ENCODE measurements at places on chromosomes 4 and X. TPM values are rescaled to one million over a fixed set of nuclear protein-coding genes. Genes with fewer than 3 reads are reported as not detected.

GRCh38 chr4:170014359-170015011, 11.7 kb downstream of the MFAP3L start:
- DNase-seq: no peak

GRCh38 chrX:66728818-66729271, 90.0 kb upstream of the EDA2R start:
- DNase-seq: no peak

DNA sequence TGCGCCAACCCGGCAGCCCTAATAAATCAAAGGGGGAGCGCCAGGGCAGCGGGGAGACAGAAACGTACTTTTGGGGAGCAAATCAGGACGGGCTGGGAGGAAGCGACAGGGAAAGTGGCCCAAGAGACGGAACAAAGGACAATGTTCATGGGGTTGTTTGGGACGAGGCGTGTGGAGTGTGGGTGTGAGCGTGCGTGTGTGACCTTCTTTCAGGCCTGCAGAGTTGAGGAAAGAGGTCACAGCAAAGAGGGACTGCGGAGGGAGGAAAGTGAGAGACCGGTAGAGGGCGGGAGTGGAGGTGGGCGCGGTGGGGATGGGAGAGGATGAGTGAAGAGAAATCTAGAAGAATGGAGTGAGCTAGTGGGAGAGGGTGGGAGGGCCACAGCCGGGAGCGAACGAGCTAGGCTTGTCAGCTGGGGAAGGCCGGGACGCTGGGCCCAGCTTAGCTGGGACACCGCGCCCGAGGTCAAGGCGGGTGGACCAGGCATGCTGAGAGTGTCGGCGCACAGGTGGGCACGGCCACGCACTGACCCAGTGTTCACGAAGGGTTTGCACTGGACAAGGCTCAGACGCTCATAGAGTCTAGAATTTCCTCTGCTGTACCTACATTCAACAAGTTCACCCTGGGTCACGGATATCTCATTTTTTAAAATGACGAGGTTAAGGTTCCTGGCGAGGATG, 14.7 kb upstream of the PITX2 start:
- no peak for DNase-seq

GRCh38 chr4:17329046-17329445, 182.8 kb downstream of the QDPR start:
- DNase-seq: no peak

- no peak for DNase-seq
These were observed 19.7 kb downstream of the SHOX start for GRCh38 chrX:650324-650723.

DNA sequence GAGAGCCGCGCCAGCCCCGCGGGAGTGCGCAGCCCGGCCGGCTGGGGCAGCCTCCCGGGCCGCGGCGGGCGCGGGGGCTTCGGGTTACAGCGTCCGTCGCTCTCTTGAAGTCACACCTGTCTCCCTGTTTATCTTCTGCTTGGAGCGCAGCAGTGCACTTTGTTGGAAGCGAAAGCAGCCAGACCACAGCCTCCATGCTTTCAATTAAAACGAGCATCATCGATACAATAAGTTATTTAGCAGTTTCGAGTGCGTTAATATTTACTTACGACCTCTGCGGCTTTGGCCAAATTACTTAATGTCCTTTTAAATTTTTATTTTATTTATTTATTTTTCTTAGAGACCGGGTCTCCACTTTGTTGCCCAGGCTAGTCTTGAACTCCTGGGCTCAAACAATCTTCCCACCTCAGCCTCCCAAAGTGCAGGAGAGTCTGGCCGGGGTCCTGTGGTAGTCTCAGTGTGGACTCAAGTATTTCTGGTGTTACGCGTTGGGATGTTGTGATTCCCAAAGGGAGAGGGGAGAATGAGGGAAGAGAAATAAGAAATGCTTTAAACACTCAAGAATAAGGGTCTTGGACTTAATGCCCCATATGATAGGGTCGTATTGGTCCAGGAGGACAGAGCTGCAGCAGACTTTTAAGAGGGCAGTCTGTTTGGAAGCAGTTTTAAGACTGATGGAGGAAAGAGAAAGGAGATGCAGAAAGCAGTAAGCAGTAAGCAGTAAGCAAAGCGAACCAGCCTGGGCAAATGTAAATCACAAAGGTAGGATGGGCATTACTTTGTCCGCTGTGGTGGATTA, 504 bp upstream of the PDLIM3 start:
- no peak for DNase-seq

DNA sequence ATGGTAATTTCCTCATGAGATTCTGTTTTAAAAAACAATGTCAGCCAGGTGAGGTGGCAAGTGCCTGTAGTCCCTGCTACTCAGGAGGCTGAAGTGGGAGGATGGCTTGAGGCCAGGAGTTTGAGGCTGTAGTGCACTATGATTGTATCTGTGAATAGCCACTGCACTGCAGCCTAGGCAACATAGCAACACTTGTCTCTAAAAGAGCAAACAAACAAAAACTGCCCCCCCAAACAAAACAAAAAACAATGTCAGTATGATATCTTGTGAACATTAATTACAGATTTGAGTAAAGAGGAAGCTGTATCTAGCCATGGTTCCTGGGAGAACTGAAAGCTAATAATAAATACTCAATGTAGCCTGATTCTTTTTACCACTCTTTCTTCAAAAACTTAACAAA, 6.8 kb upstream of the MSL3 start:
- no peak for DNase-seq

- no peak for DNase-seq
These were observed 44.0 kb downstream of the ZNF518B start for GRCh38 chr4:10413177-10413576.

- DNase-seq: no peak
These were observed at the start of gene MAGEB16 for GRCh38 chrX:35798042-35798441. MAGEB16 (plus strand) TSS chrX:35798342; CDS start chrX:35802197, 3,855 bp downstream.

DNA sequence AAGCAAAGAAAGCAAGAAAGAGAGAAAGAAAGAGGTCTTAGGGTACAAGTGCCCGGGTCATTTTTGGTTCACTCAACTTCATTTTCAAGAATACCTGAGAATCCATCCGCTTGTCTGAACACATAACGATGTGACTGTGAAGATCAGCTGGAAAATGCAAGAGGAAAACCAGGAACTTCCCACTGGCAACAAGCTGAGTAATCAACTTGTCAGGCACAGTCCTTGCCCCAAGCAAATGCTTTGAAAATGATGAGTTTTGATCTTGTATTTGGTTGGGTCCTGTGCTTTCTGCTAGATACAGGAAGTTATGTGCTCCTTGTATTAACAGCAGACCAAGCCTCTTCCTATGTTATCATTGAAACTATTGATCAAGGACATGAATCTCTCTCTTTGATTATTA, 239.1 kb downstream of the ASMT start:
- no peak for DNase-seq

DNA sequence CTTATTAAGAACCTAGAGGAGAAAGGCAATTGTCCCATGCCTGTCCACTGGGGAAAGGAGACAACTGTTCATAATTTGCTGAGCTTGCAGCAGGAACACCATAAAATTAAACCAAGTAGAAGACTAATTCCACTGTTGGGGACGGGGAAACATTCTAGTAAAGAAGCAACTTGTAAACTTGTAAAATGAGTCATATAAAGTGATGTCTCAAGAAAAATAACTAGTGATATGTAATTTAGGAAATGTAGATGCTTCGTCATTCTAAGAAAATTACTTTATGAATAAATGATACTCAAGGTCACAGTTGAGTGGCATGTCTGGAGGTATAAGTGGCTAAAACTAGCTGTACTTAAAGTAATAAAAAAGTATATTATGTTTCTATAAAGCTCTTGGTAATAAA, 121.2 kb upstream of the MID1 start:
- DNase-seq: no peak

- DNase-seq: no peak
These were observed 103.5 kb downstream of the SLC4A4 start for GRCh38 chr4:71442336-71442735.

- no peak for DNase-seq
These were observed 1365.4 kb downstream of the ARAP2 start for GRCh38 chr4:34878961-34879360.

- no peak for DNase-seq
These were observed at the start of gene FGG for GRCh38 chr4:154612472-154613414. FGG (minus strand) TSS chr4:154612656; CDS start chr4:154612609, 47 bp downstream.

- DNase-seq: no peak
These were observed 2.5 kb downstream of the PDGFC start for GRCh38 chr4:156969101-156969500.

The MGARP gene
- total RNA-seq: 0.27 TPM

The ZFP42 gene
- not detected for total RNA-seq

The CLDN34 gene
- total RNA-seq: not detected

The CSAG3 gene
- total RNA-seq: not detected

The LAMTOR3 gene
- total RNA-seq: 36.3 TPM

The CFP gene
- 3.7 TPM for total RNA-seq

The ARHGAP4 gene
- 9.7 TPM for total RNA-seq

The SRPX gene
- 63.8 TPM for total RNA-seq
